ENCODE measurements at places on chromosomes 7 and 10.

DNA sequence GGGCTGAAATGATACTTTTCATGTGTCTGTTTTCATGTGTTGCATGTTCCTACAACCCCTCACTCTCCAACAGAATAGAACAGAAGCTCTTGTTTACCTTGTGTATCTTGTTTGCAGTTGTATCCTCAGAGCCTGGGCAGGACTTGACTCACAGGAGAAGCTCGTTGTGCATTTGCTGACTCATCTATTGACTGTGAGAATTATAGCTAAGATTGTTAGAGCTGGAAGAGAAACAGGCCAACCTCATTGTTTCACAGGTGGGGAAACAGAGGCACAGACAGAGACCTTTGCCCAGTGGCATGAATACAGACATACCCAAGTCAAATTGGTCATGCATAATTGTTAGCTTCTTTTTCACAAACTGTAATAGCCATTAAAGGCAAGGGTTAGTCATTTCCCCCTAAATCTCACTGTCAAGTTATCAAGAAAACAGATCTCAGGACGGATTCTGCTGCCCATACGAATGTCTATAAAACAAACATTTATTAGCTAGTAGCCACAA, 4.6 kb upstream of the TSPAN15 start:
- no peak for DNase-seq

DNA sequence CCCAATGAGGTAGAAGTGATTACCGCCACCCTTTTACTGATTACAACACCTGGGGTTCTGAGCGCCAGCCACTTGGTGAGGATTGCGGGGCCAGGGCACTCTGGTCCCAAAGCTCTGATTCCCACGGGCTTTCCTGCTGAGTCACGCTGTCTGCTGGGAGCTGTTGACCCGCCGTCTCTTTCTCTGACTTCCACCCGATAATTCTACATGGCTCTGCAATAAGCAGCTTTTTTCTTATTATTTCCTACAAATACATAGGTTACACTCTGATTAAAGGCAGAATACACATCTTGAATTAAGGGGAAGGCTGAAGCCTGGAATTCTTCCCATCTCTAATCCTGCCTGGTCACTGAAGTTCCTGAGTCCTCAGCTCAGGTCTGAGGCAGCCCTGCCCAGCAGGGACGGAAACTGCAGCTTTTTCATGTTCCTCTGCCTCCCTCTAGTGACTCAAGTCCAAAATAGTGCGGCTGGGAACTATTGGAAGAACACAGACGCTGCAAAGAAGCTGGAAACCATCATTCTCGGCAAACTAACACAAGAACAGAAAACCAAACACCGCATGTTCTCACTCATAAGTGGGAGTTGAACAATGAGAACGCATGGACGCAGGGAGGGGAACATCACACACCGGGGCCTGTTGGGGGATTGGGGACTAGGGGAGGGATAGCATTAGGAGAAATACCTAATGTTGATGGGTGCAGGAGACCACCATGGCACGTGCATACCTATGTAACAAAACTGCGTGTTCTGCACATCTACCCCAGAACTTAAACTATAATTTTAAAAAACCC, 178.3 kb downstream of the PRKCQ start:
- DNase-seq = peak; percentile 90

DNA sequence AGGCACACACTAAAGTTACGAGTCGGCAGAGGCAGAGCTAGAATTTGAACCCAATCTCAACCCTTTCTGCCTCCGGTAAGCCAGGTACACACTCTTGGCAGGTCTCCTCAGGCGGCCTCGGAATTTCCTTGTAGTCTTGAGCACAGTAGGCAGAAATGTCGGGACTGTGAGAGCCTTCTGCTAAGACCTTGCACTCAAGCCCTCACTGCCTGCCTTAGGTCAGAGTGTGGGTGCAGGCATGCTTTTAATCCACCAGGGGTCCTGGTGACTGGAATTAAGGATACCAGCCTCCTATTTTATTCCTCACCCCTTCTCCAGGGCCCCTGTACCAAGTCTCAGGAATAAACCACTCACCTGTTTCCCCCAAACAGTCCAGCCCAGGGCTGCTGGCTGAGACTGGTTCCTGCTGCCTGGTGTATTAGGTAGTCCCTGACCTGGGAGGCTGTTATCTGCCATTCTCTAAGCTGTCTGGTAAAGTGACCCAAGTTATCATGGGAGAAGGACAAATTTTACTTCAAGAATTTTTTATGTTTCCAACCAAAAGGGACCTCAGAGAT, 855 bp downstream of the ATP6V1F start:
- peak; percentile 86 for DNase-seq

DNA sequence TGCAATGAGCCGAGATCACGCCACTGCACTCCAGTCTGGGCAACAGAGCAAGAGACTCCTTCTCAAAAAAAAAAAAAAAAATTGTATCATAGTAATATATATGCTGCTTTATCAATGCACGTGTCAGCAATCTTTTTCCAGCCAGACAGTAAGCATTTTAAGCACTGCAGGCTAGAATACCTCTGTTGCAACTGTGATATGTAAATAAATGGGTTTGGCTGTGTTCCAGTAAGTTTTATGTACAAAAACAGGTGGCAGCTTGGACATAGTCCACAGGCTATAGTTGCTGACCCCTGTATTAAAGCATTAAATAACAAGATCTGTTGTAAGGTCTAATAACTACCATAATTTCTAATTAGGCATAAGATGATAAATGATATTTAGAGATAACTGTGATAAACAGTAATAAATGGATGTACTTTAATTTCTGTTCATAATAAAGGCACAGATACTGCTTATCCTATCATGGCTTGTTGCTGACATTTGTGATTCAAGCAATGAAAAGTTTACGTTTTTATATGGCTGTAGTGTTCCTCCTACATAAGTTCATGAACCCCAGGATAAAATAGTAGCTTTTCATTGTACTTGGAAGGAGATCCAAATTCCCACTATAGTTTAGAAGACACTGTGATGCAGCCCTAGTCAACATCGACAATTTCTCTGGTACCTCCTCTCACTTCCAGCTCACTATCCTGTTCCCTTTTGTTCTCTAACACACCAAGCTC, 161.4 kb downstream of the ELMO1 start:
- DNase-seq = no peak

GRCh38 chr10:62818426-62819011, 2.4 kb upstream of the EGR2 start:
- no peak for DNase-seq

GRCh38 chr10:95441547-95441923, 119.6 kb downstream of the SORBS1 start:
- DNase-seq = no peak

GRCh38 chr10:72318418-72319262, 36.1 kb downstream of the DNAJB12 start:
- DNase-seq = no peak

DNA sequence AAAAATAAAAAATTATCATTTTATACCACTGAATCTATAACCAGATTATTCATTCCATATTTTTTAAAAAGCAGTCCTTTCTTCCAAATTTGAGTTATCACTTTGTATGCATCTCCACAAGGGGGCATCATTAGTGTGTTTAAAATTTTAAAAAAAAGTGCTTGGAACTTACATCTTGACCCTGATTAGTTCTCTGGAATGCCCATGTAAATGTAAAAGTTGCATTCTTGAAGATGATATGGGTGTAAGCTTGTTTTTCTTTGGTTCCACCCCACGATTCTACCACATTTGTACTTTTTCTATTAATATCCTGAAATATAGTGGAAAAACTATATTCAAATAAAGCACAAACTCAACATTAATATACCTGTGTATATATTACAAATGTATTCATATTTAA, 144.9 kb downstream of the ELAPOR2 start:
- DNase-seq = no peak

DNA sequence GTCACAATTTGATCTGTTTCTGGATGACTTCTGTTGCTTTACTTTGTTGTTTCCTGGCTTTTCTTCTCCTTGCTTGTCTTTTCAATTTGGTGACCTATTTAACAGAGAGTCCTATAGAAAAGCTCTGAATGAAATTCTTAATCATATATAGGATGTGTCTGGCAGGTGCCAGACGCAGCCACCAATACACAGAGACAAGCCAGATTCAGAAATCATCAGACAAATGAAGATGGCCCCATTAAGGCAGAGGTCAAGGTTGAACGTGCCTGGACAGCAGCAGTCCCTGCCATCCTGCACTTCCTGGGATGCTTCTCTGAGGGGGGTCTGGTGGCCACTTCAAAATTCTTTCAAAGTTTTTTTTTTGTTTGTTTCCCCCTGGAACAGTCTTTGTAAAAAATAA, 846.7 kb upstream of the COBL start:
- no peak for DNase-seq

DNA sequence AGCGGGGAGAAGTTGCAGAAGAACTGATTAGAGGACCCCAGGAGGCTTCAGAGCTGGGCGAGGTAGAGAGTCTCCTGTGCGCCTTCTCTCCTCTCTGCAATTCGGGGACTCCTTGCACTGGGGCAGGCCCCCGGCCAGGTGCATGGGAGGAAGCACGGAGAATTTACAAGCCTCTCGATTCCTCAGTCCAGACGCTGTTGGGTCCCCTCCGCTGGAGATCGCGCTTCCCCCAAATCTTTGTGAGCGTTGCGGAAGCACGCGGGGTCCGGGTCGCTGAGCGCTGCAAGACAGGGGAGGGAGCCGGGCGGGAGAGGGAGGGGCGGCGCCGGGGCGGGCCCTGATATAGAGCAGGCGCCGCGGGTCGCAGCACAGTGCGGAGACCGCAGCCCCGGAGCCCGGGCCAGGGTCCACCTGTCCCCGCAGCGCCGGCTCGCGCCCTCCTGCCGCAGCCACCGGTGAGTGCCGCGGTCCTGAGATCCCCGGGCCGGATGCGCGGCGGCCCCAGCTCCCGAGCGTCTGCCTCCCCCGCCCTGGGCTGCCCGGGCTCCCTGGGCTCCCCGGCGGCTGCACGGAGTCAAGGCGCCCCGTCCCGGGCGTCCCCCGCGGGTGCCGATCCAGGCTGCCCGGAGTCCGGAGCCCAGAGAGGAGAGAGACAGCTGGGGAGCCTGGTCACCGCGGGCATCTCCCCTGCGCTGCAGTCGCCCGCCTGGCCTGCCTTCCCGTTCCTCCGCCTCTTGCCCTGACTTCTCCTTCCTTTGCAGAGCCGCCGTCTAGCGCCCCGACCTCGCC, at the start of gene PLAU:
Gene PLAU (plus strand): TSS at position 369 of the 789 bp plus-strand sequence. CDS start 424 bp downstream, outside the sequence.
- peak; percentile 56 for DNase-seq

DNA sequence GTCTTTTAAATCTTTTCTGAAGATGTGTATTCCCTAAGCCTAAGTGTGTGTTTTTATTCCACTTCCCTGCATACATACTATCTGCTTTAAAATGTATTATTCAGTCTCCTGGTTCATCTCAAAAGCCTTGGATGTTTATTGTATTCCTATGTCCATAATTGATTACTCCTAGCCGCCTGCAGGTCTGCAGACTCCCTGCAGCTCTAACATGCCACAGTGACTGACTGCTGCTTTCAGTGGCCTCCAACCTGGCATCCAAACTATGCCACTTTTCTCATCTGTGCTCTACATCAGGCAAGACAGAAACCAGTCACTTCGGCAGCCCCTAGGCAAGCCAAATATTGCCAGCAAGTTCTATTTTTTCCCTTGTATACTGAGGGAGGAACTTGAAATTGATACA, 81.7 kb downstream of the ABCA13 start:
- no peak for DNase-seq

GRCh38 chr10:106971411-106971831, 193.1 kb downstream of the SORCS1 start:
- DNase-seq = no peak

DNA sequence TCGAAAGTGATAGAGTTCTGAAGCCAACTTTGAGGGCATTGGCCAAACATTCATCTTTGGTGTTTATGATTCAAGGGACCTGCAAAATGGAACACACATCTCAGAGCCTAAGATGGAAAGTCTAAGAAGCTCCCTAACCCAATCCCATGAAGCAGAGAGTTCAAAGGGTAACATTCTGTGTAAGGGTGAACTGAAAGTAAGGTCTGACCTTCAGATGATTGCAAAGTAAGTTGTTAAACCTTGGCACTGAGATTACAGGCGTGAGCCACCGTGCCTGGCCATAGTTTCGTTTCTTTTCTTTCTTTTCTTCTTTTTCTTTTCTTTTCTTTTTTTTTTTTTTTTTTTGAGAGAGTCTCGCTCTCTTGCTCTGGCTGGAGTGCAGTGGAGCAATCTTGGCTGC, 2.2 kb downstream of the ZNF212 start:
- no peak for DNase-seq

DNA sequence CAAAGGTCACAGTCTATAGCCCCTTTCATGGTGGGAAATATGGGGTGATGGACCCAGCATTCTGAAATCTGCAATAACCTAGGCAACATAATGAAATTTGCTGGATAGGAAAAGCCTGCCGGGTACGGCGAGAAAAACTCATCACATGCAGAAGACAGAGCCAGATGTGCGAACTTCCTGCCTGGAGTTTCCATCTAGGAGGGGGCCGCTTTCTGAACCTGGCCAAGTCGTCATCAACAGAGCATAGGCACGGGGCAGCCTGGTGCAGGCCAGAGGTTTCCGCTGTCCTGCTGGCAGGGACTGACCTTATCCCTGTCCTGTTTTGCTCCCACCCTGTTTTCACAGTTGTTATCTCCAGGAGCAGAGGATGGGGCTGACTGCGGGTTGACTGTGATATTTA, 27.4 kb downstream of the CCDC3 start:
- DNase-seq = no peak

- peak; percentile 64 for DNase-seq
Observed at GRCh38 chr10:3852147-3852904, 67.3 kb upstream of the KLF6 start.

- no peak for DNase-seq
Observed at GRCh38 chr7:114823290-114823689, 98.6 kb upstream of the MDFIC start.

GRCh38 chr10:69757553-69758309, 44.0 kb upstream of the COL13A1 start:
- DNase-seq = no peak

GRCh38 chr7:135248546-135248945, 14.9 kb downstream of the STRA8 start:
- no peak for DNase-seq

- DNase-seq = no peak
Observed at GRCh38 chr10:79361726-79362397, 14.6 kb downstream of the PPIF start.

DNA sequence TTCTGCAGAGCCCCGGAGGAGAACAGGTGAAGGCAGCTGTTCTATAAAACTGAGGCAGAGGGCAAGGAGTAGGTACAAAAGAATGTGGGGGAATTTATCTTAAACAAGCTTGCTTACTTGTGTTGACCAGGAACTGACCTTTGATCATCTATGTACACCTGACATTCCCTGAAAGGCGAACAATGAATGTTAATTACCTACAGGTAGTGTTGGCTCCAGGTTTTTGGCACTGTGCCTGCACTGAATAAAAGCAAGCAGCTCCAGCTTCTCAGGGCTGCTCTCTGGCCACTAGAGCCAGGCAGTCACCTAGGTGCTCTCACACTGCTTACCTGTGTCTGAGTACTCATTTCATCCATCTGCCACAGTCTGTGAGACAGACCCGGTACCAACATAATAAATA, 87.0 kb downstream of the RAPGEF5 start:
- no peak for DNase-seq

DNA sequence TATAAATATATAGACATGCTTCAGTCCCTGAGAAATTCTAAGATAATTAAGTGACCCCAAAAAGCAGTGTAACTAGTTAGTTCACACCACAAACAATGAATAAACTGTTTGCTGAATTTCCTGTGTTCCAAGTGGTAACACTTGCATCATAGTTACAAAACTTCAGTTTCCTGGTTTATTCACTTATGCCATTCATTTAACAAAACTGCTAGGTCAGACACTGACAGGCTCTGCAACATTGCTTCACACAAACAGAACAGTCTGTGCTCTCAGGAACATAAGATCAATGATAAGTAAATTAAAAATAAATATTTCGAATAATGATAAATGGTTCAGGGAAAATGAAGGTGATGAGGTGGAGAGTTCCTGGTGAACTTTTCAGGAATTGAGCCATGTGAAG, 133.3 kb upstream of the NAMPT start:
- DNase-seq = no peak

- DNase-seq = no peak
Observed at GRCh38 chr7:27374958-27375841, 132.6 kb downstream of the EVX1 start.
